ENCODE measurements at places on chromosomes 3 and 15. TPM values are rescaled to one million over a fixed set of nuclear protein-coding genes. Genes with fewer than 3 reads are reported as not detected.

Gene ADIPOQ
- under 0.01 TPM for total RNA-seq

Gene EPHB1
- 0.63 TPM for total RNA-seq

Gene FAM162A
- 19.2 TPM for total RNA-seq

Gene PLA1A
- 2.7 TPM for total RNA-seq

Gene EPHA6
- not detected for total RNA-seq

Gene USP50
- total RNA-seq, result 0.73 TPM

Gene ASB14
- total RNA-seq, result 0.10 TPM

Gene PLSCR2
- total RNA-seq, result not detected

Gene ZDHHC19
- total RNA-seq, result not detected

Gene DPPA2
- not detected for total RNA-seq

Gene TMEM39A
- 59.2 TPM for total RNA-seq

Gene XIRP1
- total RNA-seq, result under 0.01 TPM

Gene LYSMD2
- 18.1 TPM for total RNA-seq

Data from mononuclear cell (primary cell).